Karpas-422 (cell line): ENCODE measurements at places on chromosomes 2 and 18.
A peak's percentile ranks its signal among the peaks of the same experiment; 100 is the strongest.

GRCh38 chr2:46846536-46846935 is 69.1 kb downstream of the MCFD2 start:
- DNase-seq, result no peak

GRCh38 chr2:122062506-122062905 is 307.1 kb downstream of the TSN start:
- DNase-seq, result no peak

- DNase-seq, result no peak
Measured at GRCh38 chr2:1973636-1974035, 229.3 kb upstream of the PXDN start.

DNA sequence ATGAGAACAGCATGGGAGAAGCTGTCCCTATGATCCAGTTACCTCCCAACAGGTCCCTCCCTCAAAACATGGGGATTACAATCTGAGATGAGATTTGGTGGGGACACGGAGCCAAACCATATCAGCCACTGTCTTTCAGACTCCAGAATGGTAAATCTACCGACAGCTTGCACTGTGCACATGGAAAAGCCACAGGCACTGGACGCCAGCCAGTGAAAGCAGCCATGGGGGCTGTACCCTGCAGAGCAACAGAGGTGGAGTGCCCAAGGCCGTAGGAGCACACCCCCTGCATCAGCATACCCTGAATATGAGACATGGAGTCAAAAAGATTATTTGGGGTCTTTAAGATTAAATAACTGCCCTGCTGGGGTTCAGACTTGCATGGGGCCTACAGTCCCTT is 218.4 kb downstream of the PDE1A start:
- no peak for DNase-seq

DNA sequence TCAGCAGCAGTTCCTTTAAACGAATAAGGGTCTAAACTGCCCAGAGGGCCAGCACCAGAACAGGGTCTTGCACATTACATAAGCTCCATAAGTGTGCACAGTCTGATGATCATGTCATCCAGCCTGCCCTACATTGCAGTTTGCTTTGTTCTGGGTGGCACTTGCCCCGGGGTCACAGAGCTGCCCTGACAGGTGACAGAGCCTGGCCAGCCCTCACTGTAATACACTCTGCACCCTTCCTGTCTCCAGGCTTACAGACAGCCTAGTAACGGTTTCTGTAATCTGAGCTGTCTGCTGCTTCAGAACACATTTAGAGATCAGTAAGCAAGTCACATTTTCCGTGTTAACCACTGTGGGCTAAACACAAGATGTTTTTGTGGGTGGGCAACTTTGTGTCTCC is 213.3 kb downstream of the FAM210A start:
- no peak for DNase-seq

- DNase-seq, result no peak
Measured at GRCh38 chr2:27501042-27501441, 4.4 kb downstream of the GCKR start.

DNA sequence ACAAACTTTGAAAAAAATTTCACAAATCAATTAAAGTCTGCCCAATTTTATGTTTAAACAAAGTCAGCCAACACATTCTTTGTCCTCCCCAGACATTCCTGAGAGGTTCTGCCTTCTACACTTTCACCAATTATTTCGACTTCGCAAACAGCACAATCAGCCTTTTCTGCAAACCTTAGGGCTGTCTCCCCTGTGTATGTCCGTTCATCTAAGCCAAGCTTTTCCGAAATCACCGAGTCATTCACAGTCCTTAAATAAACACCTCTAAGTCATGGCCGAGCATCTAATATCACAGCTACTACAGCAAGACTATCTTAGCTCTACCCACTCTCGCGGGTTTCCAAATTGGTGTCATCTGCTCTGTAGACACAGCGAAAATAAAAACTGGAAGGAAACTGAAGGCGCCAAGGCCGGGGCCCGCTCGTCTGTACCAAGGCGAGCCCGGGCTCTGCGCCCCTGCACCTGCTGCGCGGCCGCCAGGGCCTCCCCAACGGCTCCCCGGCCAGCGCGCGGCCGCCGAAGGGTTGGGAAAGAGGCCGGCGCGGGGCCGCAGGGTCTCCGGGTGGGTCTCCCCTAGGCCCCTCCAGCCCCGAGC is 730 bp downstream of the ODC1 start:
- DNase-seq, result peak; percentile 75

DNA sequence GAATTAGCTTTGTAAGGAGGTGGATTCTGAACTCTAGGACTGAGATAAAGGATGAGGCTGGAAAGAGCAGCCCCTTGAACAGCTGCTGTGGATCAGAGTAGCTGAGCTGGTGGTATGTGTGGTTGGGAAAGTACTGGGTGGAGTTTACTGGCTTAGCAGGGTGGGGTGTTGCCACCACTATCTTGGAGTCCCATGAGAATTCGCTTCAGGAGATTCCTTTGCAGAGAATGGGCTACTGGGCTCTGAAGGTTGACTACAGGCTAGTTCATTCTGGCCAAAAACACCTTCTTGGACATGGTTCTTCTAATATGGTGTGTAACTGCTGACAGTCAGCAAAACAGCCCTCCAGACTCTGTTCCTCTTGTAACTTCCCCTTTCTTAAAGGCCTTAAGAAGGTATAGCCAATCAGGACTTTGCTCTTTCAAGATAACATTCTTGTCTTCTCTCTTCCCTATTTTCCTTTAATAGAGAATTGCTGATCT is 52.7 kb downstream of the TET3 start:
- peak; percentile 92 for DNase-seq

- DNase-seq, result no peak
Measured at GRCh38 chr2:144354953-144355352, 165.0 kb downstream of the ZEB2 start.

- DNase-seq, result no peak
Measured at GRCh38 chr2:168895771-168896170, 5.3 kb upstream of the G6PC2 start.

DNA sequence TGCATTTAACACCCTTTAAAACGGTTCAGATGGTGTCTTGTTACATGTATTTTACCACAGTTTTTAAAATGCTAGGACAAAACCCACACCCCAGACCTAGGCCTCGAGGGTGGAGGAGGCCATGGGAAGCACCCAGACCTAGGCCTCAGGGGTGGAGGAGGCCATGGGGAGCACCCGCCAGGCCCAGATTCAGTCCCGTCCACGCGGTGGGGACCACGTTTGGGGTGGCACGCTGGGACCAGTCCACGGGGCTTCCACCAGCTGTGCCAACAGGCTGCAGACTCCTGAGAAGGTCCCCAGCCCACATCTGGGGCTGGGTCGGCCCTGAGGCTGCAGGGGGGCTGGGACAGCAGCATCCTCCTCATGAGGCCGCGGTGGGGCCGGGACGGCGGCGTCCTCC is 63.4 kb downstream of the SLC66A2 start:
- no peak for DNase-seq

DNA sequence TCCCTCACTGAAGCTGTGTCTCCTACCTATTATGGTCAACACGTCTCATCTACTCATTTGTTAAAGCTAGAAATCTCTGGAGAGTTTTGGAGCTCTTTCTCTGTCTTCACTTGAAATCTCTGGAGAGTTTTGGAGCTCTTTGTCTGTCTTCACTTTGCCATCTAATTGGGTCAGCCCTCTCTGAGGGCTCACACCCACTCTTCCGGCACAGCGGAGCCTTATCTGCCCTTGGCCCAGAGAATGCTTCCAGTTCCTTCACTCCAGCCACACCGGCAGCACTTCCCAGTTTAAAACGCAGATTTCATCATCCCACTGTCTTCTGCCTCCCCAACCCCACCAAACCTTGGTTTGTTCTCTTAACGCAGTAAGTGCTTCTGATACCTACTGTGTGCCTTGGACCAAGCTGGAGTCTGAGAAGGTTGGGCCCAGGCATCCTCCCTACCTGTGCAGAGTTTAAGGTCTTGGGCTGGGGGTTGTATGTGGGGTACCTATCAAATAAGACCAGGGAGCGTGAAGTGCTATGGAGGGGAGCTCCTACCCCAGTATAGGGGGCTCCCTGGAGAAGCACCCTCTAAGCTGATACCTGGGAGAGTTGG is 5.0 kb downstream of the HPCAL1 start:
- no peak for DNase-seq
